ENCODE measurements at places on chromosomes 3 and 15.

DNA sequence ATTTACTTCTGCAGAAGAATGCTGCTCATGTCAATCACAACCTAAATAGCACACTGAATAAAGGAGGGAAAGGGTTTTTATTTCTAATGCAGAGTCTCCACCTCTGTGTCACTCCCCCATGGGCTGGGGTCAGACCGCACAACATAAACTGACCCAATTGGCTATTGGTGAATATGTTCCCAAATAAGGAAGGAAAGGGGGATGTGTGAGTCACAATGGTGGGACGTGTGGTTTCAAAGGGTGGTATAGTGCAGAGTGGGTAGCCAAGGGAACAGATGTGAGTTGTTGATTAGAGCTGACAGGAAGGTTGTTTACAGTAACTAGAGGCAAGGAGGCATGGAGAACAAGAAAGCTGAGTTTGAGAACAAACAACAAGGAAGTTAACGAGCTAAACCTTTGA lies 491.8 kb downstream of the ZPLD1 start:
- DNase-seq: no peak

DNA sequence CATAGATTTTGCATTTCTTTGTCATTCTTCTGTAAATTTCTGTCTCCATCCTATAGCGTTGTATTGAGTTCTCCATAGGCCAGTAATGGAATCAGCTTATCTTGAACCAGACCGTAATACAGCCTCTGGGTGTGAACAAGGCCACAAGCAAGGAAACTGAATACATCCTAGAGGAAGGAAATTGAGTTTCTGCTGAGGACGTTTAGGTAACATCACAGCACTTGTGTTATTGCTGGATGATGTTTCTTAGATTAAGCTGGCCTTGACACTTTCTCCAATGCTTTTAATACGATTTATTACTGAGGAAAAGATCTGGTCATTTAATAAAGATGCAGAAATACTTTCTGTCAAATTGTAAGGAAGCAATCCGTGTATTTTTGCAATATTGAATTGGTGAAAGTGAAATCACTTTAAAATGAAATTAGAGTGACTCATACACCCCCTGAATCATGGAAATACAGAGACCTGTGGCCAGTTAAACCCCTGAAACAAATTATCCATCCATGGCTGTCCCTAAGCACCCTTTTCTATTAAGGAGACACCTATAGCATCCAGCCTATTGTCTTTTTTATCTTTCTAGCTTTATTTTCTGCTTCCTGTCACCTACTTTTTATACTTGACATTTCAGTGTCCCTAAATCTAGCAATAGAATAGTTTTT lies 48.5 kb upstream of the UBE3A start:
- no peak for DNase-seq

DNA sequence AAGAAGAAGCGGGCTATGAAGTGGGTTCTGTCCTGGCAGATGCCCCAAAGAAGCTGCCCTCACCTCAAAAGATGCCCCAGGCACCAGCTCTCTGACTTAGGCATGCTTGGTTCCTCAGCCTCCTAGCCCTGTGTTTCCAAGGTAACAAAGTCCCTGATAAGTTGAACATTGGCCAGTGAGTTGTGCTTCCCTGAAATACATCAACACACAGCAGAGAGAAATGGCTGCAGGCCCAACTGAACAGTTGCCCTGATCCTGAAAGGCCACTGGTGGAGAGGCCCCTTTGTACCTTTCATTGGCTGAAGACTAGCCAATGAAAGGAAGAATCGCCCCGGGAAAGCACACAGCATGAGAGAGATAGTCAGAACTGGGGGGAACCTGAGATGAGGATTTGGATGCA lies 169.9 kb upstream of the CTNNB1 start:
- no peak for DNase-seq

DNA sequence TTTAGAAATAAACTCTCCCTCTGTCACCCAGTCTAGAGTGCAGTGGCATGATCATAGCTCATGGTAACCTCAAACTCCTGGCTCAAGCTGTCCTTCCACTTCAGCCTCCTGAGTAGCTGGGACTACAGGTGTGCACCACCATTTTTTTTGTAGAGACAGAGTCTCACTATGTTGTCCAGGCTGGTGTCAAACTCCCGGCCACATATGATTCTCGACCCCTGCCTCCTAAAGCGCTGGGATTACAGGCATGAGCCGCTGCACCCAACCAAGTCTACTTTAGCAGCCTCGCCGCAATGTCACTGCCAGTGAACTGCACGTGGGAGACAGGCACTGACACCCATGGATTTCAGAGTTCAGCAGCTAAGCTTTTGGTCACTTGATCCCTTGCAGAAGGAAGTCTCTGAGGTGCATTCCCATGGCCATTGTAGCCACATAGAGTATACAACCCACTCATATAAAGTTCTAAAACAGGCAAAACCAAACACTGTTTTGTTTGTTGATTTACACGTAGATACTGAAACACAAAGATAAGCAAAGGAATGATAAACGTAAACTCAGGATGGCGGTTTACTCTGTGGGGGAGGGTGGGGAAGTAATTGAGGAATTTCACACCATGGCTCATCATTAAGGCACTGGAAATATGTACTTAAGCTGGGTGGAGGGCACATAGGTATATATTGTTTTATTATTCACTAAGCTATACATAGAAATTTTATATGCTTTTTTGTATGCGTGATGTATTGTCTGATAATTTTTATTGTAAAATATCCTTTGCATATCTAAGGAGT lies 115.0 kb downstream of the MEX3B start:
- no peak for DNase-seq

DNA sequence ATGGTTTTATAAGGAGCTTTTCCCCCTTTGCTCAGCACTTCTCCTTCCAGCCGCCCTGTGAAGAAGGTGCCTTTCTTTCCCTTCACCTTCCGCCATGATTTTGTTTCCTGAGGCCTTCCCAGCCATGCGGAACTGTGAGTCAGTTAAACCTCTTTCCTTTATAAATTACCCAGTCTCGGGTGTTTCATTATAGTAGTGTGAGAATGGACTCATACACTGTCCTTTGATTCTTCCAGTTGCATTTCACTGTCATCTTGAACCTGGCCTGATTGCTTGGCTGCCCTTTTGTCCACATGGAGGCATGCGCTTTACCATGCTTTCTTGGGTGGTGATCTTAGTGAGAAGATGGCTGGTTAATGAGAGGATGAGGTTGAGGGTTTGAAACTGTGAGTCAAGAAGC lies 23.2 kb downstream of the USP13 start:
- no peak for DNase-seq

- no peak for DNase-seq
Measured at GRCh38 chr3:35966629-35967464, 327.5 kb downstream of the ARPP21 start.

DNA sequence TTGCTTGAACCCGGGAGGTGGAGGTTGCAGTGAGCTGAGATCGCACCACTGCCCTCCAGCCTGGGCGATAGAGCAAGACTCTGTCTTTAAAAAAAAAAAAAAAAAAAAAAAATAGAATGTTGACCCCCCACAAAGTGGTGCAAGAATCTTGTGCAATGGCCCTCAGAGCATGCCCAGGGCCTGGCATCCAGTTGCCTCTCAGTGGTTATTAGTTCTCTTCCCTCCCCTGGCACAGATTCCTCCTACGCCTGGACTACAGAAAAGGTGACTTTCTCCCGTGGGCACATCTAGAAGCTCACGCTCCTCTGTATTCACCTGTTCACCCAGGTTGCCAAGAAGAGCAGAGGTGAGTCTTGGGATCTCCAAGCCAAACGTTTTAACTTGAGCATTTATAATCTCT lies 36.7 kb downstream of the ACSBG1 start:
- no peak for DNase-seq

DNA sequence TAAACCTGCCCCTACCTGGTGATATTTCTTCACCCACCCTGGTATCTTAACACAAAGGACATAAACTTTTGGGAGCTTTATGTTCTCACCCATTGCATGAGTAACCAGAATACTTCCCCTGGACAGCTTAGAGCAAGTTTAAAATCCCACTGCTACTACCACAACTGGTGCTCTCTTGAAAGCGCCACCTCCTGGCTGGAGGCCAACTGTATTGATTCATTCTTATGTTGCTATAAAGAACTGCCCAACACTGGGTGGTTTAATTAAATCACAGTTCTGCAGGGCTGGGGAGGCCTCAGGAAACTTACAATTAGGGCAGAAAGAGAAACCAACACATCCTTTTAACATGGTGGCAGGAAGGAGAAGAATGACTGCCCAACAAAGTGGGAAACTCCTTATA lies 592.4 kb downstream of the EPHA3 start:
- no peak for DNase-seq

- DNase-seq: no peak
Measured at GRCh38 chr3:126544596-126545281, 14.0 kb downstream of the C3orf22 start.

- DNase-seq: no peak
Measured at GRCh38 chr3:158846803-158847451, 45.1 kb downstream of the MFSD1 start.

GRCh38 chr15:44588541-44588940 lies 51.6 kb downstream of the EIF3J start:
- DNase-seq: no peak

- DNase-seq: no peak
Measured at GRCh38 chr3:15845475-15845874, 47.7 kb upstream of the ANKRD28 start.

DNA sequence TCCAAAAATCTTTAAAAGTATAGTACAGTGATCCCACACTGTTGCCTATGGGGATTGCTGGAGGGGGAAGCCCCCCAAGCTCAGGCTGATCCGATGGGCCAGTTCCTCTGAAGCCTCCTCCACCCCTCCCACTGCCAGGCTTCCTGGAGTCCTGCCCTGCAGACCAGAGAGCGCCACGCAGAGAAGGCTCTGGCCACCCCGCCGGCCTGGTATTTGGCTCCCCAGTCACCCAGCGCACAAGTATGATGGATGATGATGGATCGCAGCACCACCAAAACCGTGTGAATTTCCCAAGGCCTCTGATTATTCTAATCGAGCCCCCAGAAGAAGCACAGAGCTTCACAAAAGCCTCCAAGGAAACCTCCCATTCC lies 259.0 kb downstream of the MECOM start:
- no peak for DNase-seq

DNA sequence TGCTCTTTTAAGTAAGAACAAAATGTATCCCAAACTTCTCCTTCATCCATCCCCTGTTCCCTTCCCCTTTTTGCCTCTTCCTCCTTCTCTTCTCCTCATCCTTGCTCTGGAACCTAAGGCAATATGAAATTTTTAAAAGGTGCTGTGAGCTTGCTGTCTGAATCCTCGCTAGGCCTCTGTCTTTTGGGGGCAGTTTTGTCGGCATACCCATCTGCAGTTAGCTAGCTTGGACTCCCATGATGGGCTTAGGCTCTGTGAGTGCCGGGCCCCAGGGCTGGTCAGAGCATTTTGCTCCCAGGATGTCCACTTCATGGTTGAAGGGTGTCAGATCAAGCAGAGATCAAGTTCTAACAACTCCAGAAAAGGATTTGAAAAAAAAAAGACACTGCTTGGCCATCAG lies 18.6 kb downstream of the ZIC1 start:
- no peak for DNase-seq

DNA sequence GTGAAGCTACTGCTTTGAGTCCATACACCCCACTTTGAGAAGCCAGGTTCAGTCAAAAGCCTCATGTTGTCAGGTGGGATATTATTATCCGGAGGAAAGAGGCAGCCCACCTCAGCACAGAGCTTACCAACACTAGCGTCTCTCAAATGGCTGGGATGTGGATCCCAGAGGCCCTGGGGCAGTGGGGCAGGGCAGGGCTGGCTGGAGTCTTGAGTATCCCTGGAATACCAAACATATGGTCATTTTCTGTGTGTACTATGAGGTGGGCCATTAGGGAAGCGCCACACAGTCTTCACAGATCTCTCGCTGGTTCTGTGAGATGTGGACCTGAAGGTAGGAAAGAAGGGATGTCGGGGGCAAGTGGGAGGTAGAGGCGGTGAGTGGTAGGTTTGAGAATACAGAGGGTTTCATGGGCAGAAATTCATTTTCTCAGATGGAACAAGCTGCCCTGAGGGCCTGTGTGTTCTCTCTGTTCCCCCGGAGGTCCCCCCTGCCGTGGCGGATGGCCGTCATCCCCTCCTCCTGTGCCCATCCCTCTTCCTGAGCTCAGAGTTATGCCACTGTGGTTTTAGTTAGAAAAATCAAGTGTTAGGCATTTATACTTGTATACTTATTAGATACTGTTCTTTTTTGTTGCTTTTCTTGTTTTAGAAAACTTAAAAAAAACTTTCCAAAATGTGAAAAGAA lies 66.4 kb downstream of the USP13 start:
- no peak for DNase-seq

GRCh38 chr3:112908252-112908651 lies 61.6 kb upstream of the CD200R1L start:
- no peak for DNase-seq

DNA sequence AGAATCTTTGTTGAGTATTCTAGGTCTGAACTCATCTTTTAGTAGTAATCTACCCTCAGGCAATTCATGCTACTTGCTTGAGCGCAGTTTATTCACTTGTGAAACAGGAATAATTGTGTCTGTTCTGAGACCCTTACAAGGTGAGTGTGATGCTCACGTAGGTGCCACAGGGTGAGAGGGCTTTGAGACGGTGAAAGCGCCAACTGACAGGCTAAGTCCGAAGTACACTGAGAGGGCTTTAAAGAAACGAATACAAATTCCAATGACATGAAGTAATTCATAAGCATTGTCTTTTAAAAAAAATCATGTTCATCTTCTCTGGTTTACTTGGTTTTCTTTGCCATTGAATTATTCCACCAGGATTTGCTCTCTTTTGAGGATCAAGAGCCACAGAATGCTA lies 393.7 kb upstream of the RGMA start:
- DNase-seq: no peak

DNA sequence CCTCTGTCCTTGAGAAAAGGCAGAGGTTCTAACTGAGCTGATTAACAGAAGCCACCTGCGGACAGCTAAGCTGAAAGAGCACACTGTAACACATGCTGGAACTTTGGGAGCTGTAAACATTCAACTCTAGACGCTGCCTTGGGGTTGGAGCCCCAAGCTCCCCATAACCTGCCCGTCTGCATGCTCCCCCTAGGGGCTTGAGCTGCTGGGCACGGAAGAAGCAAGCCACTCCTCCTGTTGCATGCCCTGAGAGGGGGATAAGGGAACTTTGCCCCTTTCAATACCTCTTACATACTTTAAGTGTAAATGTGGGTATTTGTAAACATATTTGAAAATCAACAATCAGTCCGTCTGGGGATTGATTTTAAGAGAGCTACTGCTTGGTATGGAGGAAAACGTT lies 188.4 kb downstream of the ADAMTSL3 start:
- DNase-seq: no peak

DNA sequence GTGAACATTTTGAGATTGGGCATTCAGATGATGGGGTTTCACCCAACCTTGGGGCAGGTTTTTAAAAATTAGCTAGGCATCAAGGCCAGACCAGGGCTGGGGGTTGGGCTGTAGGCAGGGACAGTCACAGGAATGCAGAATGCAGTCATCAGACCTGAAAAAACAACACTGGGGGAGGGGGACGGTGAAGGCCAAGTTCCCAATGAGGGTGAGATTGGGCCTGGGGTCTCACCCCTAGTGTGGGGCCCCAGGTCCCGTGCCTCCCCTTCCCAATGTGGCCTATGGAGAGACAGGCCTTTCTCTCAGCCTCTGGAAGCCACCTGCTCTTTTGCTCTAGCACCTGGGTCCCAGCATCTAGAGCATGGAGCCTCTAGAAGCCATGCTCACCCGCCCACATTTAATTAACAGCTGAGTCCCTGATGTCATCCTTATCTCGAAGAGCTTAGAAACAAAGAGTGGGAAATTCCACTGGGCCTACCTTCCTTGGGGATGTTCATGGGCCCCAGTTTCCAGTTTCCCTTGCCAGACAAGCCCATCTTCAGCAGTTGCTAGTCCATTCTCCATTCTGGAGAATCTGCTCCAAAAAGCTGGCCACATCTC lies 6.1 kb downstream of the RHO start:
- DNase-seq: peak; percentile 55

GRCh38 chr3:123783050-123783689 lies 101.0 kb downstream of the MYLK start:
- DNase-seq: no peak

GRCh38 chr3:79976466-79976865 lies 208.7 kb upstream of the ROBO1 start:
- no peak for DNase-seq
